T-helper 17 cell (primary cell): ENCODE measurements at places on chromosomes 13 and 19. TPM values are rescaled to one million over a fixed set of nuclear protein-coding genes. Genes with fewer than 3 reads are reported as not detected.

Gene ONECUT3
- not detected for total RNA-seq

DNA sequence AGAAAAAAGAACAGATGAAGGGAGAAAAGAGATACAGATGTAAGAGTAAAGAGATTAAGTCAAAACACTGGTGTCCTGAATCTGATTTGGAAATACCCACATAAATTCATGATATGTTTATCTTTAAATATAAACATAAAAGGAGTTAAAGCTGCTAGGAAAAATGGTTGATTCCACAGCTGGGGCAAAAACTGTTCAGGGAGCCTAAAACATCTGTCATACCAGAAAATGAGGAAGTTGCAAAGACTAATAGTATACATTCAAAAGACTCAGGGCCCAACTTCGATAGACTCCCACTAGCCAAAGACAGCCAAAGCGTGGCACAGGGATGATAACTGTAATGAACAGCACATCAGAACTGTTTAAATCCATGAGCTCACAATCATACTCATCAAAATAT lies 62.0 kb downstream of the ABCC4 start:
- no peak for DNase-seq

DNA sequence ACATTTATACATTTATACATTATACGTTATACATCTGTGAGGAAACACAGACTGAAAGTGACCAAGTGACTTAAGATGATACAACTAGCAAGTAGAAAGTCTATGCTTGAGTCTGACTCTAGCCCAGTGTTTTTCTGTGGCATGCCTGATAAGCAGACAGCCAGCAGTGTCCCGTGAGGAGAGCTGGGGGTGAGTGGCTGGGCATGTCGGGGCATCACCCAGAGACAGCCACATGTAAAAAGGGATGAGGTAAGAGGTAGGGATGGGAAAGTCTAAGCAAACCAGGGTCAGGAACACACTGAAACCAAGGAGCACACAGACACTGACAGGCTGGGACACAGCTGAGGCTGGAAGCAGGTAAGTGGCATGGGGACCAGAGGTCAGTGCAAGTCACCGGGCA lies 333.2 kb downstream of the FOXO1 start:
- DNase-seq: no peak

DNA sequence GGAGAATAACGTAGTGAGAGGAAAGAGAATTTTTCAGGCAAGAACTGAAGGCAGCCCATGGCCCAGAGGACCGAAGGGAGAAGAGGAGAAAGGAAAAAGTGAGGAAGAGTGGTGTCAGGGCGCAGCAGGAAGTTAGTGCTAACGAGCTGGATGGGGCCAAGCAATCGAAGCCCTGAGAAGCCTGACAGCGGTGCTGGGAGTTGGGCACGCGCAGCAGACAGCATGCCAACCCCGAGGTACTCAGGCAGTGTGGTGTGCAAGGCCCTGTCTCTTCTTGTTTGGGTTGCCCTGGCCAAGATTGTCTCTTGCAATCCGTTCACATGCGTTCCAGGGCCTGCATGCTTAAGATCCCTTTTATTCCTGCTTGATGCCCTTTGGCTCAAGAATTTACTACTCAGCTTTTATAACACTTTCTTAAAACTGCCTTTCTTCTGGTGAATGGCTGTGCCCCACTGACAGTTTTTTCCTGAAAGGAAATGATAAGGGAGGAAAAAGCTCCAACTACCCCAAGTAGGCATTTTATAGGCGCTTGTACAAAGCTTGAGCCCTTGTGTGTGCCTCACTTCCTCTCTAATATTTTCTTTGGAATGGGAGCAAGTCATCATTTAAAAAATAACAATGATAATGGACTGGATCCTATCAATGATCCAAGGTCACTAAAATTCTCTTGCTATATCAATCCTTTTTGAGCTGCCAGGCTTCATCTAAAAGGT lies 115.4 kb downstream of the FLT1 start:
- DNase-seq: no peak

Gene C19orf67
- total RNA-seq: 0.22 TPM

DNA sequence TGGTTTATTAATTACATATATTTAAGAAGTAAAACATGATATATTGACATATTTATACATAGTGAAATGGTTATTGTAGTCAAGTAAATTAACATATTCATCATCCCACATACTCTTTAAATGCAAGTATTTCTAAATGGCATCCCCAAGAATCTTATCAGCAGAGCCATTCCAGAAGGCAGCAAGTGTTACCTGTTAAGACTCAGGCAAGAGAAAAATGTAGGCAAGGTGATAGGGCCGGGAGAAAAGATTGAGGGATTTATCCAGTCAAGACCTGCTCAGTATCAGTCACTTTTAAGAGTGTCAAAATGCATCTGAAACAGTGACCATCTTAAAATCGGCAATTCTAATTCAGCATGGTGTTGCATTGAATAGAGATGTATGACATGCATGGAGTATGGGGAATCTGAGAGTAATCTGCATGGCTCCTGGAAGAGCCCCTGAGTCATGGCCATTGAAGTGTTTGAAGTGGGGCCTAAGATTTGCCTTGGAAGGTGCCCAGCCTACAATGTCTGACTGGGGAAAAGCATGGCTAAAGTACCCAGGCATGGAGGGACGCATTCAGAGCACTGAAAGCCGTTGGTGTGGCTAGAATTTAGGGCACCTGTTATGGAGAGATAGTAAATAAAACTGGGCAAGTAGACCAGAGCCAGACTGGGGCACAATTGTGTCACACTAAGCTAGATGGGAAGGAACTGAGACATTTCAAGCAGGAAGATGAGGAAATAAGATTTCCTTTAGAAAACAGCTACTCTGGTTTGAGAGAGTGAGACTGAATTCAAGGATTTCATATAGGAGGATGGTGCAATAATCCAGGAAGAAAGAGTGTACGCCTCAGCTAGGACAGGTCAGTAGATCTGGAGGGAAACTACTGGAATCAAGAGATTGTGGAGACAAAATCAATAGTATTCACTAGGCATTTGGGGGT lies 25.0 kb upstream of the C1QTNF9B start:
- DNase-seq: no peak

Gene TMPRSS9
- not detected for total RNA-seq

GRCh38 chr13:44760434-44760833 lies 184.3 kb upstream of the TSC22D1 start:
- no peak for DNase-seq

DNA sequence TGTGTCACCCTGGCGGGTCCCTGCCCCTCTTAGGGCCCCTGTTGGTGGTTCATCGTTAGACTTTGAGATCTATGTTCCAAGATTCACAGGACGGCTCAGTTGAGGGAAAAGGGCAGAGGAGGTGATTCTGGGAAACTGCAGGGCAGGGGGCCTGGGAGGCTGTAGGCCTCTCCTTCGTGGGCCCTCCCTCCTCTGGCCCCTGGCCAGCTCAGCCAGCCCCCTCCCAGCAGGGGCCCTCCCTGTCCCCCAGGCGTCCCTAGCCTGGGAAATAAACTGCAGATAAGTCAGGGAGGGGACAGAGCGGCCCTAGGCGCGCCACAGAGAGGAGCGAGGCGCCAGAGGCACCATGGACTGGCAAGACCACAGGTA lies 6.5 kb downstream of the HIF3A start:
- DNase-seq: no peak

Gene NLRP4
- not detected for total RNA-seq

- no peak for DNase-seq
These were observed 9.5 kb downstream of the NDUFA11 start for GRCh38 chr19:5893907-5894703.

Gene CGB5
- total RNA-seq: not detected

Gene DLEU7
- not detected for total RNA-seq

DNA sequence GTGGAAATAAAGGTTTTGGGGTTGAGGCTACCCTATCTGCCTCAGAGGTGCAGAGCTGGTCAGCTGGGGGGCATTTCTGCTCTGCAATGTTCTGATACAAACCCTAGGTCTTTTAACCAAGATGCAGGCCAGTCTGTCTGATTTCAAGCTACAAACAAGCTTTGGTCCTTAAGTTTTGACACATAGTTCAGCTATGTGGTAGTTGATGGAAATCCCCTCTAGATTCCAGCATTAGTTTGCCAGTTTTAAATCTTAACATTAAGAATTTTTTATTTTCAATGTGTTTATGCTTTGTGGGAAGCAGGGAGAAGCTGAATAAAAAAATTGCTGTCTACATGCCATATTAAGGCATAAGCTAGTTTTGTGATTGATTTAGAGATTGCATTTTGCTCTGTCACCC lies 225.7 kb downstream of the LMO7 start:
- no peak for DNase-seq

GRCh38 chr13:113015826-113016525 lies 47.0 kb downstream of the MCF2L start:
- DNase-seq: no peak

GRCh38 chr13:48542581-48543341 lies 9.9 kb upstream of the RCBTB2 start:
- no peak for DNase-seq

DNA sequence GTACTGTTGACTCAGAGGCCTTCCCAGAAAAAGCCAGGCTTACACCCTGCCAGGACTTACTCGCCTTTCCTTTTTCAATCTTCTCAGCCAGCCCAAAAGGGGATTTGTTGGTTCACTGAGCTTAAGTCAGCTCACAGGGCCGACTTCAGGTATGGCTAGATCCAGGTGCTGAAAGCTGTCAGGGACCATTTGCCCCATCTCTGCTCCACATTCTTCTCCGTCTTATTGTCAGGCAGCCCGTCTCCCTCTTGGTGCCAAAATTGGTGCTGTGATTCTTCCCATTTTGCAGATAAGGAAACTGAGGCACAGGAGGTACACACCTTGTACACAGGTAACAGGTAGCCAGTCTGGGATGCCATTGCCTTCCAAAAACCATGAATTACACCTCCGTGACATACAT lies 2.4 kb downstream of the C19orf38 start:
- DNase-seq: no peak

Gene CD177
- total RNA-seq: not detected

Gene UGGT2
- total RNA-seq: 0.67 TPM

GRCh38 chr13:48404952-48405351 lies 8.0 kb downstream of the LPAR6 start:
- DNase-seq: no peak

- DNase-seq: no peak
These were observed 25.5 kb upstream of the STARD13 start for GRCh38 chr13:33311040-33311439.

Gene VSTM2B
- total RNA-seq: not detected

Gene PDX1
- total RNA-seq: not detected
